ENCODE measurements at places on chromosomes 5 and 9. TPM values are rescaled to one million over a fixed set of nuclear protein-coding genes. Genes with fewer than 3 reads are reported as not detected.

The NEK6 gene
- 38.5 TPM for total RNA-seq

DNA sequence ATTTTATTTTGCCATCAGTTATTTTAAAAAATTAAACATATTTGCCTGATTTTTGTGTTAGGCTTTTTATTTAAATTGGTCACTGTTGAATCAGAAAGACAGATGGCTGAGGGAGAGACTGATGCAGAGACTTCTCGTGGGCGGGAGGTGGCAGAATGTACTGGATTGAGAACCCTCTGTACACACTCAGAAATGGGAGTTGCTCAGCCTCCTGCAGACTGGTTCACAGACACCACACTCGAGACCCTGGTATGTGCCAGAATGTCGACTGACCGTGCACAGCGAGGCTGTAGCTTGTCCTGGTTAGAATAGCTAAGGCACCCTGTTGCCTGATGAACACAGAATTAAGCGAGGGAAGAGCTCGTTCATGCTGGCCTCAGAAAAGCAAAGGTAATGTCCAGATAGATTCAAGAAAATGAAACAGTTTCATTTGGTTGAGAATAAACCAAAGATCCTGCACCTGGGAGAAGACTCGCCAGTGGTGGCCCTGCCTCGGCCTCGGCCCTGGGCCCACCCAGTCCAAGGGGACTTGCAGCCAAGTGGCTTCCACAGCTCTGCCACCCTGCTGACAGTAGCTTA is 71.3 kb upstream of the OTULINL start:
- no peak for DNase-seq

GRCh38 chr5:117414926-117415325 is 840.3 kb upstream of the SEMA6A start:
- DNase-seq, result no peak

- DNase-seq, result no peak
Observed at GRCh38 chr5:3033033-3033755, 281.7 kb upstream of the IRX2 start.

DNA sequence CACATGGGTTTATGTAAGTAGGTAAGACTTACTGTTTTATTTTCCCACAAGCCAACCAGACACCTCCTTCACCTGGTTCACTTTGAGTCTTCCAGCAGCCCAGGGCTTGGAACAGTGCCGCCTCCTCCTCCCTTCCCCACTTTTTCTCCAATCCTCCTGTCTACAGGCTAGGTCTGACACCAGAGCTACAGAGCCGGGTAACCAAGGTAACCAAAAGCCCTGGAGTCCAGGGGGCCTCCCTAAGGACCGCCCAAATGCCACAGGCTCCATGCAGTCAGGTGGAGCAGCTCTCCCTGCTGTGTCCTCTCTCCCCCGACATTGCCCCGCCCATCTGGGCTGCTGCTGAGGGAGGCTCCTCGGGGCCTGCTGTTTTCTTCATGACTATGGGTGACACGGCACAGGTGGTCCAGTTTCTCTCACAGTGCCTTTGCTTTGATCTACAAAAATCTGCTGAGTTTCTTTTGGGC is 138.0 kb upstream of the EFNA5 start:
- DNase-seq, result no peak

GRCh38 chr9:29816954-29817703 is 2243.8 kb upstream of the C9orf72 start:
- DNase-seq, result no peak

DNA sequence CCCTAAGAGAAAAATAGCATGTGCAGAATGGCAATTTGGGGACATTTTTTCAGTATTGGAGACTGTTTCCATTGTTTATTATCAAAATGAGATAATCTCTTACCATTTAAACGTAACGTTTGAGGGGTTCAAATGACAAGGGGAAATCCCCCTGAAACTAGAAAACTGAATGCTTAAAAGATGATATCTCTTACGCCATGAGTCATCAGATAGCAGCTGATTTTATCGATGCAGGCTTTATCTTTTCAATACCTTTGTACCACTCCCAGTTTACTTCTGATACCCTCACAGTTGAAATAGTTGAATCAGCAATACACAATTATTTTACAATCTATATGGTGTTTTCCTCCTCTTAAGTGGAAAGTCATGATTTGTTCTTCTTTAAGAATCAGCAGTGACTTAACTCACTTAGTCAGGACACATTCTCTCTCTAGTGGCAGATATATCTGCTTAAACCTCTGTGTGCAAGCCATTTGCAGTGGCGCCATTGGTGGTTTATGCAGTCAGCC is 29.2 kb downstream of the OSMR start:
- no peak for DNase-seq

- no peak for DNase-seq
Observed at GRCh38 chr9:84966876-84967830, 297.6 kb downstream of the NTRK2 start.

The DNM1 gene
- 5.0 TPM for total RNA-seq

GRCh38 chr9:34409154-34409553 is 32.5 kb upstream of the MYORG start:
- DNase-seq, result no peak

DNA sequence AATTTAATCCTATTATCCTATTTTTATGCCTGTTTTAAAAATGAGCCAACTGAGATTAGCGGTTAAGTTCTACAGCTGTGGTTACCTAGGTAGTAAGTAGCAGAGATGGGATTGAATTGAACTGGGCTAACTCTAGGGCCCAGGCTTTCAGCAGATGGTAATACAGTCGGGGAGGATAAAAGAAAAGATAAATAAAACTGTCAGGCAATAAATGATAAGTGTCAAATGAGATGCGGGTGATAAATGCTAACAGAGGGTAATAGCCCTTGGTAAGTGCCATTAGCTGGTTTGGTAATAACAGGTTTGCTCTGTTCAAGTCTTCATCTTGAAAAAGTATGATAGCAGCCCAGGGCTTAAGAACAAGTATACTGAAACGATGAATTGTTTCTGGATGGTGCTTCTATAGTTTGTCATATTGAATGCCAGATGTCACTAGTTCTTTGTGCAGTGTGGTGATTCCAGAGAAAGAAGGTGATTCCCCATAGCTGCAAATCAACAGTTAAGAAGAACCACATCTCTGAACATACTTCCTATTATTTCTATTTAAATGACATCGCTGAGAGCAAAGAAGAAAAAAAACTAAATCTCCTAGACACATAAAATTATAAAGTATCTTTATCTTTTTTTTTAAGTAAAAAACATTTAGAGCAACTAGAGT is 360.8 kb upstream of the PANK3 start:
- DNase-seq, result no peak

DNA sequence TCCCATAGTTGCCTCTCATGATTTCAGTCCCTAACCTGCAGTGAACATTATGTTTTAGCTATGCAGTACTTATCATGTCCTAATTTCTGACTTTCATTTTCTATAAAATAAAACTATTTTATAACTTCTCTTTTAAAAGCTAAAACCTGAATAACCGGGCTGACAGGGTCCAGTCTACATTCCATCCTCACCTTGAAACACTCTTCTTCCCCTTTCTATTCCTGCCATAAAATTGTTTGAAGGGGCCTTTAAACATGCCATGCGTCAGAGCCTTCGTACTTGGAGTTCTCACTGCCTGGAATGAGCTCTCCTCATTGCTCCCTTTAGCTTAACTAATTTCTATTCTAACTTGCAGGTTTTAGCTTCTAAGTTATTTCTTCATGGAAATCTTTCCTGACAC is 143.0 kb upstream of the PRLR start:
- no peak for DNase-seq

The TAS2R1 gene
- total RNA-seq, result not detected

- no peak for DNase-seq
Observed at GRCh38 chr9:13627071-13627470, 347.6 kb upstream of the MPDZ start.

GRCh38 chr9:78982849-78983248 is 588.9 kb upstream of the TLE4 start:
- no peak for DNase-seq

GRCh38 chr9:3810231-3810630 is 284.4 kb upstream of the RFX3 start:
- DNase-seq, result no peak

DNA sequence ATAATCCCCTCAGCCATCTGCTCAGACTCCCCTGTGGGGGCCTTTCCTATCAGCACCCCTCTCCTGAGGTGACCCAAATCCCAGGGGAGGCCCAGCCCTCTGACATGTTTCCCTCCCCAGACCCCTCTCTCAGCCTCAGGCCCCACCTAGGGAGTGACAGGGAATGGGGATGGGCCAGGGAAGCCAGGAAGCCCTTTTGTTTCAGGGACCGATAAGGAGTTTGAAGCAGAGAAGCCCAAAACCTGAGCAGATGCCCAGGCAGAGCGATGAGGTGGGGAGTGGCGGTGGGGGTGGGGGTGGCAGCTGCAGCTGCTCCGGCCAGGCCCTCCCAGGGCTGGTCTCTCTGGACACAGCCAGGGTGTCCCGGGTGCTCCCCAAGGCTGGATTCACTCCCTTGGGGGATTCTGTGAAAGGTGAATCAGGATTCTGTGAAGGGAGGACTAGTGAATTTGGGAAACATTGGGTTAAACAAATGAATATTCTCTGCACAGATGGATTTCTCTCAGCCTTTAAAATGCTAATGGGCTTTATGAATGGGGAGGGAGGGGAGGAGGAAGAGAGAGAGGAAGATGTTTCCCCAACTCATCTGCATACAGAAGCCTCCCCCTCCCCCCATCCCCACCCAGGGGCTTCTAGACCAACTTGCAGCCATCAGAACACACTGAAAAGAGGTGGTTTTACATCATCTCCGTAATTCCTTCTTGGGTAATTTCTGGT is 17.4 kb downstream of the AKNA start:
- no peak for DNase-seq

DNA sequence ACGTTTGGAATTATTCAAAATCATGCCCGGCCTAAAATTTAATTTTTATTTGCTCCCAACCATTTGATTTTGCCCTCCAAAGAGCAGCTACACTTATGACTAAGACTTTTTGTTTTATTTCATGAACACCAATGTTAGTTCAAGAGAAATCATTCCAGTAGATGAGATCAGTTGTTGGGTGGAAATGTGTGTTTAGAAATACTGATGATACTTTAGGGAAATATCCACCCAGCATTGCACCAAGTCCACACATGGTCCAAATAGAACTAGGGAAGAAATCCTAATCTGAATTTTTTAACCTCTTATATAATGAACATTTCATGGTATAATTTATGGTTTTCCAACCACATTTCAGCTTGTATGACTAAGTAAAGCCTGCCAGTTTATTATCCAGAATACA is 28.3 kb upstream of the GOLPH3 start:
- no peak for DNase-seq

DNA sequence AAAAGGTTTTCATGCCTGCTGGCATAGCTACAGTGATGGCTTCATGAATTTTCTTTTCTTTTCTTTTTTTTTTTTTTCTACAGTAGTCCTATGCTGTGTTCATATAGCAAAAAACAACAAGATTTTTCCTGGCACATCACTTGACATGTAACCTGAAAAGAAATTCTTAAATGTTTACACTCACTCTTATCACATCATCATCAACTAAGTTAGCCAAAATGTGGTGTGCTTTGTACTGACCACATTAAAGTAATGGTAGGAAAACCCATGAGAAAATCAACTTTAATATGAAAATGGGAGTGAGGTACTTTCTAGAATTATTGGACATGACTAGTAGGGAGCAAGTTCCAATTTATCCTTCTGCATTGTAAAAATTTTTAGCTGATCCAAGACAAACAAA is 146.7 kb downstream of the SSBP2 start:
- DNase-seq, result no peak

The AGXT2 gene
- not detected for total RNA-seq

- no peak for DNase-seq
Observed at GRCh38 chr9:80651044-80651443, 1038.3 kb downstream of the TLE1 start.

The ATP6V1G1 gene
- total RNA-seq, result 99.9 TPM

DNA sequence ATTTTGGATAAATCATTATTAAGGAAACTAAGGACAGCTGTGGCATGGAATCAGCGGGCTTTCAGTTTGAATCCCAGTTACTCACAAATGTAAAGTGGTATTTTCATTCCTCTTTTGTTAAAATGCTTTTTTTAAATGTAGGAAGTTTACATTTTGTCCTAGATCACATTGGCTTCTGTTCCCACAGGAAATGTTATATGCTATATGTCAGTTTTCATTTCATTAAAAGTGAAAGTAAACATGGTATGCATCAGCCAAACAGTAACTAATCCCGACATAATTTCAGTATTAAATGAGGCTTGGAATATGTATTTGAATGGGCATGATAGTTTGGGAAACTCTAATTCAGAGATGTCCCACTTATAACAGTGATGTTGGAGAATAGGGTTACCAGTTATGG is 18.6 kb upstream of the SMIM15 start:
- no peak for DNase-seq

DNA sequence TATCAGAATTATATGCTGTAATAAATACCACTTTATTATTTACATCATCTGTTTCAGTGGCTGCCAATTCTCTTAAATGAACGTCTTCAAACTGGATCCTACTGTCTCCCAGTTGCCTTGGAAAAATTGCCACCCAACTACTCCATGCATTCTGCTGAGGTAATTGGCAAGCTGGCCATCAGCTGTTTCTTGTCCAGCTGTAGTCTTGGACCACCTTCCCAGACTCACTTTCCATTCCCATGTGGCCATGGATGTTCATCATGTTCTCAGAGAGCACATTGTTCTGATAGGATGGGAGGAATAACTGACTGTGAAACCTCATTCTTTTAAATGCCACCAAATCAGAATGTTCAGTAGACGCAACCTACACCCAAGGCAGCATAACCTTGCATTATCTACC is 157.5 kb downstream of the DOCK8 start:
- no peak for DNase-seq

DNA sequence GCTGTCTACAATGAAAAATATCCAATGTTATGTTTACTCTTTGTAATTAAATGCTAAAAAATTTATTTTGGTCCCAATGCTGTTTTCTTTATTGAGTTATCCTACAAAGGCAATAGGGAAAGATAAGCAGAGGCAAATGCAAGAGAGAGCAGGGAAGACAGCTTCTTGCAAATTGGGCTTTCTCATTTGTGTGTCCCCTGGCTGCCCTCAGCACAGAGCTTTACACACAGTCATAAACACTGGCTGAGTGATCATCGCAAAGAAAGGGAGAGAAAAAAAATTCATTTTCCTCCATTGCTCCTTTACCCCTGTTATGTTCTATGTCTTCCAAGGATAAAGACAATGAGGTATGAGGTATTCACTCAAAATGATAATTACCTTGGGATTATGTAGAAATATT is 2.3 kb upstream of the TSSK1B start:
- no peak for DNase-seq

- DNase-seq, result no peak
Observed at GRCh38 chr5:23353286-23353685, 154.1 kb upstream of the PRDM9 start.

DNA sequence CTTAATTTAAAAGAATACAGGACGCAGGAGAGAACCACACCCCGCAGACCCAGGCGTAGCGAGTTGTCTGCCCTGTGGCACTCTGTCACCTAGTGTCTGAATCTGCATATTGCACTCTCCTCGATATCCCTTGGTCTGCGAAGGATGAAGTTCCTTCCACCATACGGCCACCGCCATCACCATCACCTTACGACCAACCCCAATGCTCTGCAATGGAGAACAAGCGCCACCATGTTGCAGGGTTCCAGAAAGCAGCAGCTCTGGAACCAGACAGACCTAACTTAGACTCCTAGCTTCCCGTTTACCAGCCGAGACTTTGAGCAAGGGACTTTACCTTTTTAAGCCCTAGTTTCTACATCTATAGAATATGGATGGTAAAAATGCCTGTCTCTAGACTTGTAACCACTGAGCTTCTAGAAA is 77.4 kb upstream of the DMRT1 start:
- peak; percentile 66 for DNase-seq
